Naive thymus-derived CD8-positive, alpha-beta T cell (primary cell): ENCODE measurements at places on chromosomes 1 and 21. TPM values are rescaled to one million over a fixed set of nuclear protein-coding genes. Genes with fewer than 3 reads are reported as not detected.

Gene CYB561D1
- 29.5 TPM for total RNA-seq

DNA sequence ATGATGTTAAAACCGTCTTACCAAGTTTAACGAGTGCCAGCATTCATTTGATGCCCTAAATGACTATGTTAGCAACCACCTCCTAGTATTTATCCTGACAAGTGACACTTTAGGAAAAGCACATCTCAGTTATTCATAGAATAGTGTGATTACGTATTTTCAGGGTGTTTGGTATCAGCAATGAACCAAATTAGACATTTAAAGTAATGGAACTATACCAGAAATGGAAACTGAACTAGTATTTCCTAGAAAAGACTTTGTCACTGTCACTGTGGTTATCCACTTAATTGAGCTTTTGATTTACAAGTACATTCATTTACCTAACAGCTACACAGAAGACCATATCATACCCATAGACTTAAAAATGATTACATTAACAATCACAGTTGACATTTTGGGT, 3.6 kb upstream of the IL12RB2 start:
- no peak for DNase-seq

DNA sequence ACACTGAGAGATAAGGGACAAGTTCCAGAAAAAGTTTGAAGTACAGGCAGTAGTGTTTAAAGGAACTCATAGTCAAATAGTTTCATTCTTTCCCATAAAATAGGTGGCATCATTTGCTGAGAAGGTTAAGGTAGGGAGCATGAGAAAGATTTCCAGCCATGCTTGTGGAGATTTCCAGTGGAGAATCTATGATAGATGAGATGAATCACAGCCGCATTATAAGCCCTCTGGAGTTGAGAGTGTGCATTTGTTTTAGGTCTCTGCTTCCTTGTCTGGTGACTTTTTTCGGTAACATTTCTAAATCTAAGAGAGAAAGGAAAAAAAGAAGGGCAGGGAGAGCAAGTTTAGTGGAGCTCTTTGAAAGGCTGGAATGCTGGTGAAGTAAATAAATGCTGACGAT, 108.7 kb downstream of the DISP1 start:
- DNase-seq = no peak

GRCh38 chr1:66654643-66655042, 97.6 kb upstream of the DYNLT5 start:
- no peak for DNase-seq
